ENCODE measurements at places on chromosomes 13 and 19. TPM values are rescaled to one million over a fixed set of nuclear protein-coding genes. Genes with fewer than 3 reads are reported as not detected.

LYPD3 gene
- total RNA-seq = 0.75 TPM

FUT2 gene
- not detected for total RNA-seq

CNN1 gene
- 63.4 TPM for total RNA-seq

POU2F2 gene
- 0.51 TPM for total RNA-seq

PNMA8B gene
- 0.76 TPM for total RNA-seq

EDDM13 gene
- 0.50 TPM for total RNA-seq

ANGPTL8 gene
- not detected for total RNA-seq

FCER2 gene
- total RNA-seq = 0.47 TPM

DCLK1 gene
- 5.8 TPM for total RNA-seq

RGL3 gene
- 2.4 TPM for total RNA-seq

PDX1 gene
- not detected for total RNA-seq

SCN1B gene
- 34.0 TPM for total RNA-seq

PRSS57 gene
- not detected for total RNA-seq

KLK3 gene
- total RNA-seq = not detected

ZNF57 gene
- 4.4 TPM for total RNA-seq

GNA15 gene
- total RNA-seq = 0.85 TPM

Measured in heart right ventricle (tissue), 16 donors.